ENCODE measurements at places on chromosomes 1 and 21.

GRCh38 chr1:168159979-168160378 is 18.8 kb upstream of the TIPRL start:
- no peak for DNase-seq

DNA sequence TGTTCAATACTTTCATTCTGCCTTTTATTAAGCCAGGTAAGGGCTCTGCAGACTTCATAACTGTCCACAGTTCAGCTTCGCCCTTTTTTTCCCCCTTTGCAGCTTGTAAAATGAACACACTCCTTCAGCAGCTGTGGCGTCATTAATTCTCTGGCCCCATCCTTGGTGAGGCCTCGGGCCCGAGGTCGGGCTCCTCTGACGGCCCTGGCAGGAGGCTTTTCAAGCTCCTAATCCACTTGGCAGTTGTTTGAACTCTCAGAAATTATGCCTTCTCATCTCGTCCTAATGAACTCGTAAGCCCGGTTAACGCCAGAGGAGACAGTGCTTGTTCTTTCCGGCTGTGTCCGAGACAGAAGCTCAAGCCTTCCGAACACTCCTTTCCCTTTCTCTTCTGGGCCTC is 18.1 kb upstream of the EPHA8 start:
- no peak for DNase-seq

GRCh38 chr1:86938855-86939254 is 24.4 kb downstream of the HS2ST1 start:
- DNase-seq, result no peak

- DNase-seq, result peak; percentile 86
Measured at GRCh38 chr1:23554481-23555269, 4.6 kb downstream of the ID3 start.

DNA sequence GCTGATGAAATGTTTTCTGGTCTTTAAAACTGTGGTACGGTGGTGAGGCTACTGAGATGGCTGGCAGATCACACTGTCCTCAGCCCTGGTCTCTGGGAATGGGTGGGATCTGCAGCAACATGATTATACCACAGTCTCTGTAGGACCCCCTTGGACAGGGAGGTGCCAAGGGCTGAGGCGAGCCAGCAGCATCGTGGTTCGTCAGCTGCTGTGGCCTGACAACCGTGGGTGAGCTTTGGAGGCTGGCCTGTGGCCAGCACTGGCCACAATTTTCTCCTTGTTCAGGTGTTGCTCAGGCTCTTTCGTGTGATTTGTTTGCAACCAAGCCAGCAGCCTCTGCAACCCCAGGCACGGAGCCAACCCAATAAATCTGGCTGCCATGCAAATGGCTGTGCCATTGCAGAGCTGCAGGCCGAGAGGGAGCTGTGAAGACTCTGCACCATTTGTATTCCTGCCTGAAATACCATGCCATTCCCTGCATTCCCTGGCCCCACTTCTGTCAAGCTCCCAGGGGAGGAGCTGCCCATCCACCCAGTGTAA is 70.9 kb downstream of the PCP4 start:
- DNase-seq, result no peak

DNA sequence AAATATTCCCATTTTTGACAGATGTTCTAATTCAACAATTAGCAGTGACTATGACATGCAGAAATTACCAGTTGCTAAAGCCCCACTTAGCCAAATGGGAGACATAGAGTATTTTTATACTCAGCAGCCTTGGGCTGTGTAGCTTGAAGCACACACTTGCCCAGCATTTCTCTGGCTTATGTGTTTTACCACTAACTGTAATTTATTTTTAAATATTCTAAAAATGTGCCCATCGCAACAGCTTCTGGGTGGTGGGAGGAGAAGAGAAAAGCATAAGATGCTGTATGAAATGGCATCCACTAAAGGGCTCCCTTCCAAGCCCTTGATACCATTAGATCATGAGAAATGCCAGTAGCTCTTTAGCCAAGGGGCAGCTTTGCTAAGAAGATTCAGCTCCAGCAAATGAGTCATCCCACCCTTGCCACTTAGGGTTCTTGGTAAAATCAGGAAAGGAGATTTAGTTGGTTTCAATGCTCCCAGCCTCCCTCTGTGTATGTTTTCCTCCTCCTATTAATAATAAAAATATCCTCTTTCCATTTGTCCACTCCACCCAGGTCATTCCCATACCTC is 462.7 kb upstream of the DEPDC1 start:
- no peak for DNase-seq

DNA sequence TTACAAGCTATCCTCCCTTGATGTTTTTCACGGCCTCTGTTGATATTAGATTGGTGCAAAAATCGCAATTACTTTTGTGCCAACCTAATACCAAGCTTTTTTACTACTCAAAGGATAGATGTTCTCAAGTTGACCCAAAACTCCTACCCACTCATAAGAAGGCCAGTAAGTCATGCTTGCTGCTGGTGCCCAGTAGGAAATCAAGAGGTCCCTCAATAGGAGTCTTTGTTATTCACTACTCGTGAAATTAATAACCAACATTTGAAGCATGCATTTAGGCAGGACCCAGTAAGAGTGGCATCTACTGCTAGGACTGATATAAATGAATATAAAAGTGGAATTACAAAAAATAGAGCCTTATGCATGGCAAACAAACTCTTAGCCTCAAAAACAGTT is 52.6 kb downstream of the APP start:
- no peak for DNase-seq

DNA sequence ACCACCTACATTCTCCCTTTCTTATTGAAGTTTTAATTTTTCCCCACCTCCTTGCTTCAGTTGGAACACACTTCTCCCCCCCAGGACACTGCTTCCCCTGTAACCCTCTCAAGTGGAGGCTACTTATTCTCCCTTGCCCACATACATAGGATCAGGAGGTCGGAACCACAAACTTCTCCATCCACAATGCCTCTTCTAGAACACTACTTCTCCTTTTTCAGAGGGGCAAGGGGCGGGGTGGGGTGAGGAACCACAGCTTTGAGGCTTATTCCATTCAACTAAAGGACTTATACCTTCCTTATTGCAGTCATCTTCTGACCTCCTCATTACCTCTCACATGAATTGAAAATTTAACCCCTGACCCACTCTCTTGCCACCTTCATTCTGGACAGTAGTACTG is 81.3 kb downstream of the NEK7 start:
- no peak for DNase-seq

- DNase-seq, result no peak
Measured at GRCh38 chr1:18957136-18957521, 653 bp upstream of the IFFO2 start.

- DNase-seq, result no peak
Measured at GRCh38 chr1:8094481-8095241, 68.6 kb upstream of the ERRFI1 start.

DNA sequence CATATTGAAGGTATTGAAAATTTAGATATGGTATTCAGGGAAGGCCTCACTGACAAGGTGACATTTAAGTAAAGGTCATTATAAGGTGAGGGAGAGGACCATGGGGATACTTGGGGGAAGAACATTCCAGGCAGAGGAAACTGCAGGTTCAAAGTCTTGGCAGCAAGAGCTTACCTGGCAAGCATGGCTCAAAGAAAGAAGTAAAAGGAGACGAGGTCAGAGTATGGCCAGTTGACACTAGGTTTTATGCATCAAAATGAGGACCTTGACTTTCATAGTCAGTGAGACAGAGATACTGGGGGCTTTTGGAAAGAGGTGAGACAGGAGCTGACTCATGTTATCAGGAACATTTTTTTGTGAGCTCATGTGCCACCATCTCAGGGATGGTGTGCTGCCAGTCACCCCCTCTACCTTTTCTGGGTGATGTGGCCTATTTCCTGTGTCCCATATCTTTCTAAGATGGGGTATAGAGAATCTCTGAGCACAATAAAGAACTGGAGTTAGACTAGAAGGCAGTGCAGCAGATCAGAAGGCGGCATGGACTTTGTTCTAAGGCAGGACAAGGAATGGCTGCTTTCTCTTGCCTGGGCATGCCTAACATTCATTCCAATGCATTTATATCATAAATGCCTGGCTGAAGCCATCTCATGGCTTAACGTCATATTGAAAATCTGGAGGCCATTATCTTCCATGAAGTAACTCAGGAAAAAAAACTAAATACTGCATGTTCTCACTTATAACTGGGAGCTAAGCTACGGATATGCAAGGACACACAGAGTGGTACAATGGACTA is 406.7 kb downstream of the NTNG1 start:
- DNase-seq, result no peak

DNA sequence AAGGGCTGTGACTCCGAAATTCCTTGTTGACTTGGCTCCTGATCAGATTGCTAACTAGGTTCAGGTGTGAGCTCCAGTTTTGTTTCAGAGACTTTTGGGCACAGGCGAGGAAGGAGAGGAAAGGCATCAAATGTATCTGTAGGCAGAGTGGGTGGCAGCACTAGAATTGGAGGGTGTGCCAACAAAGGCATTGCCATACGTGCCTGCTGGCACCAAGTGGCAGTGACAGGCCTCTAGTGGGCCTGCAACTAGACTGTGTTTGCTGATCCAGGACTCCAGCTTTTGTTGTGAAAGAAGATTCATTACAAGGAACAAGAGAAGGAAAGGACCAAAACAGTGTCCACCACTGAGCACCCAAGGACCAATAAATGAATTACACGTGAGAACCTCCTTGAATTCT is 79.5 kb downstream of the TM2D1 start:
- no peak for DNase-seq

- DNase-seq, result no peak
Measured at GRCh38 chr1:8598783-8599182, 218.7 kb downstream of the RERE start.

GRCh38 chr1:186793582-186793927 is 35.2 kb upstream of the PLA2G4A start:
- no peak for DNase-seq

DNA sequence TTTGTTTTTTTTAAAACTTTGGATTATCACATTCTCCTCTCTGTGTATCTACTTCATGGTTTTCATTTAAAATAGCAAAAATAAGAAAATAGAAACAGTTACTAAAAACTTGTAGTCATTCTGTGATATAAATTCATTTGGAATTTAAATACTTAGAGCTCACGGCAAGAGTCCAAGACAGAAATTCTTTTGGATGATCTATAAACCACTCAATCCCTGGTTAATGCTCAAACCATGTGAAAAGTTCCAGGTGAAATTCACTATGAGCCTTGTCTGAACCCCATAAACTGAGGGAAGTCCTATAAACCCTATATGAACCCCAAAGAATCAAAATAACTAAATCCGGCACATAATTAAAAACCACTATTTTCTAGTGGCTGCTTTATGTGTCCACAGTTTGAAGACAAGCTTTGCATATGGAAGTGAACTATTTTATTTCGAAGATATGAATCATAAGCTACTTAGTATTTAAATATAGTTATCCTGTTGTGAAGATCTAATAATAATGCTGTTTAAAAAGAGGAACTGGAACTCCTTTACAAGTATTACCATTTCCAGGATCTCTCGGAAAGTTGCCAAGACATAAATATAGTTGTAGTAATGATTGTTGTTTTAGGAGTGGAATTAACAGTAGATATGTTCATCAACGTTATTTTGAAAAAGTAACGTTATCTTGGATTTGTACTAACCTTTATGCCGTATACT is 163.5 kb downstream of the NFIA start:
- no peak for DNase-seq

- DNase-seq, result no peak
Measured at GRCh38 chr1:87330057-87330884, 1.6 kb downstream of the LMO4 start.

DNA sequence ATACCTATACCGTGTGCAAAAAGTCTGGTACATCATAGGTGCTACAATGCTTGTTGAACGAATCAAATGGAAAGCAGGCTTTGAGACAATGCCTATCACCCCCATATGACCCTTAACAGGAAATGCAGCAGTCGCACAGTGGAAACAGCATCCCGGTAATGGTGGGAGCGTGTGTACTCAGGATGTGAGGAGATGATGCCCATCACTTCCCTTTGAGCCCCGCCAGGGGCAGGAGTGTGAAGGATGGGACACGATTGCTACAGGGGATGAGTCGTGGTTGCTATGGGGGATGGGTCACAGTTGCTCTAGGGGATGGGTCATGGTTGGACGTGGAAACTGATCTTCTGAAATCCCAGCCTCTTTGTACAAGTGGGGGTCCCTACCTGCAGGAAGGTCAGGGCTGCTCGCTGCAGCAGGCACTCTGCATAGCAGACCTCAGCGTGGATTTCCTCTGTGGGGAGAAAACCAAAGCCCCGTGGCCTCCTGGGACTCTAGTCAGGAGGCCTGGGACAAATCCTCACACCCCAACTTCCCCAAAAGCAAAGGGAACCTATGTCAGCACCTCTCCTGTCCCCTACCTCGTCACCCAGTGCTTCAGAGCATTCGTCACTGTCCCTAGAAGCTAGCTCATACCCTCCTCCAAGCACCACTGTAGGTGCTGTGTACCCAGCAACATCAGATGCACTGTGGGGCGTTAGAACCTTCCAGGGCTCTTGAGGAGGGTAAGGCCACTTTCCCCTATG is 19.3 kb downstream of the TTC39A start:
- DNase-seq, result no peak

DNA sequence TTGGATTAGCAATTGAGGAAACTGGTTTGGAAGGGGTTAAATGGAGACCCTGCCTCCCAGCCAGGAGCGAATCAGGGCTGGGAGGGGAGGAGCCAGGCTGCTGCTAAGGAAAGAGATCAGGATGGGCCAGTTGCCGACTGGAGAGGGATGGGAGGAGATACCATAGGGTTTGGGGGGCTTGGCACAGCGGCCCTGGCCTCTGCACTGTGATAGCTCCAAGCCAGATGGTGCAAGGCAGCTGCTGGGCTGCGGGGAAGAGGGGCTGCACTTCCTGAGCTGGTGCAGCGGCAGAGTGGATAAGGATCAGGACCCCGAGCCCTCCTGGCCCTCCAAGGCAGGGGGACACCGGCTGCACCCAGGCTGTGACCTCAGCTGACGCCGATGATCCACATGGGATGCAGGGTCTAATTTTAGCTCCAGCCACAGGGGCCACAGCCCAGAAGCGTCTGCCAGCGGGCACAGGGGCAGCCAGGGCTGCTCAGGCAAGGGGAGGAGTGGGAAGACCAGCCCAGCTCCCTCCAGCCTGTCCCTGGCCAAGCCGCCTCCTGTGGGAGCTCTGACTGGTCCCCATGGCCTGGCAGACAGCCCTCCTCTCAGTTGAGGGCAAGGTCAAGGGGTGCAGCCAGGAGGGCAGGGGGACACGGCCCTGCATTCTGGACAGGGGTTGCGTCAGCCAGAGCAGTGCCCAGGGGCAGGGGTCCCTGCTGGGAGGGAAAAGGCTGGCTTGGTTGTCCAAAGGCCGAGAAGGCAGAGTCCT is at the start of gene EXTL1:
EXTL1 (plus strand) TSS at position 129 of the 757 bp plus-strand sequence. CDS start 872 bp downstream, outside the sequence.
- DNase-seq, result no peak

GRCh38 chr1:109933856-109934711 is 23.4 kb downstream of the CSF1 start:
- DNase-seq, result no peak

- no peak for DNase-seq
Measured at GRCh38 chr1:41110736-41111135, 89.2 kb upstream of the SLFNL1 start.

DNA sequence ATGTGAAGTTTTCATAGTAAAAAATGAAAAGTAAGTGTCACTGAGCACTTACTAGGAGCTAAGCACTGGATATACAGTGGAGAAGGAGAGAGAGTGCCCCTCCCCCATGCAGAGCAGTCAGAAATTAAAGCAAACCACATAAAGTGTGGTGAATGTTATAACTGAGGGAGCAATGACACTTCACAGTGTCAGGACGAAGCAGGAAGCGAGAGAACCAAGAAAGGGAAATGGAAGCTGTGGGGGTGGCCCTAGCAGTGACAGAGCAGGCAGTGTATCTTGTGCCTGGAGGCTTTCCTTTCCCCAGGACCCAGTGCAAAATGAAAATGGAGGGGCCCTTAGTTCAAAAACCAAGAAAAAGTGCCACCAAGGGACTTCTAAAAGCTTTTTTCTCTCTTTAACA is 21.5 kb upstream of the RCAN3 start:
- DNase-seq, result peak; percentile 55
